ENCODE measurements at places on chromosomes 5 and 9.

- DNase-seq: peak; percentile 75
Observed at GRCh38 chr9:70117835-70118319, 74.2 kb downstream of the MAMDC2 start.

DNA sequence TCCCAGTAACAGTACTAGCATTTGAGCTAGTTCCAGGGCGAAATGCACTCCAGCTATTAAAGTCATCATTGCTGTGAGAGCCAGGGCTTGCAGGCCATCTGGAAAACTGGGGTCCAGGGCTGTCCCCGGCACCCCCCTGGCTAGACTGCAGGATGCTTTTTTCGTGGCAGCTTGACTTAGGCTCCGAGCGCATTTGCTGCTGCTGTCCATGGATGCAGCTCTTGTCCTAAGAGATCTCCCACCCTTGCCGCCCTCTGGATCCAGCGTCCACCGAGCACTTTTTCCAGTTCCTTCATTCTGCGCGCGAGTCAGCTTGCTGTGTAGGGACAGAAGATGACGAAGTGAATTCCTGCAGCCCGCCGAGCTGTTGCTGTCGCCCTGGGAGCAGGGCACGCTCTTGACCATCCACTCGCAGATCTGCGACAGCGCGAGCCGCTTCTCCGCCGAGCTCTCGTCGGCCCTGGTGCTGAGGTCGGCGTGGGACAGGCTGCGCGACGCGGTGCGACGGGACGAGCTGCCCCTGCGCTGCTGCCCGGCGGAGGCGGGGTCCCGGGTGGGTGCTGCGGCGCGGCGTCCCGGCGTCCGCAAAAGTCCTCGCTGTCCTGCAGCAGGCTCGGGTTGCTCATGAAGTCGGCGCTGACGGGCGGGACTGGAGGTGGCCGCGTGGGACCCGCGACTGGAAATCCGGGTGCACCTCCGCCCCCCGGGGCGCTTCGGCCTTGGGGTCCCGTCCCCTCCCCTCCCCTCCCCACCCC is 30.7 kb downstream of the OR2V1 start:
- no peak for DNase-seq

GRCh38 chr5:141484641-141485311 is at the start of gene PCDHGC4:
Gene PCDHGC4 (plus strand): TSS chr5:141485030. CDS start chr5:141485174, 144 bp downstream.
- DNase-seq: no peak

DNA sequence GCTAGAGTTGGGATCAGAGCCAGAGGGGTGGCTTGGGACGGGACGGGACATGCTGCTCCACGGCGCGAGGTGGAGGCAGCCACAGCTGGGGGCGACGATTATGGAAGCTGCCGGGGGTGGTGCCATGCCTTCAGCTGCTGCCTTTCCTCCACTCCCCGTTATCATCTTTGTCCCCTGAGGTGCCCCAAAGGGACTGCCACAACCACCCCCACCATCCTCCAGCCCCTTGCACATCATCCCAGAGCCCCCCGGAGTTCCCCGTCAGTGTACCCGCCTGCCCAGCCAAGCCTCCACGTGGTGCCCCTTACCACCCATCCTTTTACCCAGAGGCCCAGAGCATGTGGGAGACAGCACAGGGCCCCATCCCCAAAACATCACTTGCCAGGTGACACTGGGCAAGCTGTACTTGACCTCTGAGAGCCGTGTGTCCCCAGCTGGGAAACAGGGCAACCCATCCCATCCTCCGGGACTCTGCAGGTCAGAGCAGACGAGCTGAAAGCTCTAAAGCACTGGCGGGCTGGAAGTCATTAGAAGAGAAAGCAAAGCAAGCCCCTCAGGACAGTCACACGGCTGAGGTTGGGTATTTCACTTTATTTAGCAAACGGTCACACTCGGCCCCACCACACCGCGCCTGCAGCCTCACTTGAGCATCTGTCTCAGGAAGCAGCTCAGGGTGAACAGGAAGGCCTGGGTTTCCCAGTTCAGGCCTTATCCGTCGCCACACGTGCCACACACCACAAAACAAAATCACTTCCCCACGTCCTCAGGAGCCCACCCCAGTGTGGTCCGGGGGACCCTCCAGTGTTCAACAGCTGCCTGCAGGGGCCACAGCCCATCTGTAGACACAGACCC is 19.5 kb upstream of the MXD3 start:
- DNase-seq: no peak

GRCh38 chr5:138955013-138955660 is 80.0 kb upstream of the LRRTM2 start:
- DNase-seq: no peak

- no peak for DNase-seq
Observed at GRCh38 chr5:151028717-151029116, 8.3 kb downstream of the GPX3 start.

GRCh38 chr9:36389590-36389989 is 10.5 kb downstream of the RNF38 start:
- no peak for DNase-seq

DNA sequence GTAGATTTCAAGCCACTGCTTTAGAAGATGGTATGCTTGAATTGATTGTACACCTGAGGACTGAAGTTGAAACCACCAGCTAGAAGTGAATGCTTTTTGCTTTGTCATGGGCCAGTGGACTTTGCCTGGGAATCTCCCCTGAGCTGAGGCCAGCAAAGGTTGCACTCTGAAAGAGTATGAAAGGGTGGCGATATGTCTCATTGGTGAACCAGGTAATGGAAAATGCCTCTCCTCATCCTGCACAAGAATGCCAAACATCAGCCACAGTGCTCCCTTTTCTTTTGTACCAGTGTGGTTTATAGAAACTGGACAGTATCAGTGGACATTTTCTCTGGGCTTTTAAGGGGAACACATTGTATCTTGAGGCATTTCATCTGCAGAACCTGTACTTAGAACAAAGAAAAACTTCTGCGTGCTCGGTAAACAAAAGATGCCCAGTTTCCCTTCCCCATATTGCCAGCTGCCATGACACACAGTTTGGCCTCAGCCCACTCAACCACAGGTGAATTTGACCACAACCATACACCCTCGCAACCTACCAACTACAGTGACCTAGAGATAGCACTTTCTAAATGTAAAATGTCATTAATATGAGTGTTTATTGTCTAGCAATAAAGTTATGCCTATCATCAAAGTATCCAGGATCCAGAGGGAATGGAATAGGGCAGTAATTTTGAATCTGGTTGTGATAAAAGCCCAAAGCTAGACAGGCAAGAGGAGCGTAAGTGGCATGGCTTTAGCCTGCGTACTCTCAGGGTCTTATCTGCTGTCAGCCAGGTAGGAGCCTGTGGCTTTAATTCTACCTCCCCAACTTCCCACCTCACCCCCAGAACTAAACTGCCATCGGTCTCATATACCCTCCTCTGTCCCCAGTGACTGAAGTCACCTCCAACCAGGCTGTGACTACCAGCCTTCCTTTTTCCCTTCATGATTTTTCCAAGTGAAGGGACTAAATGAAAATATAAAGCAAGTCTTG is 79.5 kb upstream of the LHFPL2 start:
- DNase-seq: no peak

- no peak for DNase-seq
Observed at GRCh38 chr9:99226054-99226453, 4.0 kb downstream of the SEC61B start.

DNA sequence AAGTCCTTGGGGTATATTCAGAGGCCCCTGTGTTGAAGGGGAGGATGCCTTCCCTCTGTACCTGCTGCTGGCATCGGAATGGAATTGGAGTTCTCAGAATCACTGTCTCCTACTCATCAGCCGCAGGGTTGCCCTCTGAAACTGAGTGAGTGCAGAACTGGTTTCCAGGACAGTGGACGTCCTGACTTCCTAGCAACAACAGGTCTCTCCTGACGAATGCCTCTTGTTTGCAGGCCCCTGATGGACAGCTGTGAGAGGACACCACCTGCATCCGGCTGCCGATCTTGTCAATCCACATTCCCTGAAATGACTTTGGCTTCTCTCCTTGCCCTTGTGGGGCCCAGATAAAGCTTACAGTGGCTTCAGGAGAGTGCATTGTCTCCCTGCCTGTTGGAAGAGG is 274.5 kb downstream of the NSG2 start:
- DNase-seq: no peak

- no peak for DNase-seq
Observed at GRCh38 chr9:81312346-81312745, 377.0 kb downstream of the TLE1 start.

- DNase-seq: no peak
Observed at GRCh38 chr9:11257992-11258391, 645.2 kb upstream of the PTPRD start.

DNA sequence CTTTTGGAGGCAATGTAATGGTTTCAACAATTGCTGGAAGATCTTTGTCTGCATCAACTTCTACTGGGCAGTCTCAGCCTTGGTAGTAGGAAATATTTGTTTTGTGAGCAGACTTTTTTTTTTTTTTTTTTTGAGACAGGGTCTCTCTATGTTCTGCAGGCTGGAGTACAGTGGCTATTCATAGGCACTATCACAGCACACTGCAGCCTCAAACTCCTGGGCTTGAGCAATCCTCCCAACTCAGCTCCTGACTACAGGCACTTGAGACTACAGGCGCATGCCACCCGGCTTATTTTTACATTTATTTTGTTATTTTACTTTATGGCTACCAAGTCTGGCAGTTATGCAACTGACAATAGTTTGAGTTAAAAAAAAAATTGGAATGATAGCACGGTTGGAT is 187.3 kb downstream of the SNX18 start:
- DNase-seq: no peak

DNA sequence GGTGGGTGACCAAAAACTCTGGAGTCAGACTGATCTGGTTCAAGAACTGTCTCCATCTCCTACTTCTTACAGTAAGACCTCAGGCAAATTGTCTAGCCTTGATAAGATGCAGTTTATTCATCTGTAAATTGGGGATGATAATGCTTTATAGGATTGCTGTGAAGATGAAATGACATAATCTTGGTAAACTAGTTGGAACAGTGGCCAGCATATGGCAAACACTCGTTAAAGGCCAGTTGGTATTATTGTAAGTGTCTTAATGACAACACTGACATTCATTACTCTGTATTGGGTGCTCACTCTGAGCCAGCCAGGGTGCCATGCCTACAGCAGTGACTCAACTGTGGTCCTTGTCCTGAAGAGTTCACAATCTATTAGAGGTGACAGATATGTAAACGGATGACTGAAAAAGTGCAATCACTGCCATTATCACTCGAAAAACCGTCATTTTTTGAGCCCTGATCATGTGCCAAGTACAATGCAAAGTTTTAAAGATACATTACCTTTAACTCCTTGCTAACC is 84.9 kb upstream of the HSPA9 start:
- DNase-seq: no peak

DNA sequence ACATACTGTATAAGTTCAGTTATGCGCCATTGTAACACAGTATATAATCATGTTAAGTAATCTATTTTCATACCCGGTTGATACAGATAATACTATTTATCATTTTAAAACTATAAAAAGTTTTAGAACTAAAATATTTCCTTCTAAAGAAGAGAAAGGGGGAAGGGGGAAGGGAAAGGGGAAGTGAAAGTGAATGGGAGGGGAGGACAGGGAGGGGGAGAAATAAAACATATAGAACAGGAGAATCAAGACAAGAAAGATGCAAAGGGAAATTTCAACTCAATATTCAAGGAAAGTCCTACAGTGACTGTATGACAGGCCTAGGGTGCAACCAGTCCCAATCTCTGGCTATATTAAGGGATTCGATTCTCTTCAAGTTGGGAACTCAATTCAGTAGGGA is 1278.8 kb downstream of the MAT2B start:
- DNase-seq: no peak

GRCh38 chr9:136857581-136858412 is 5.7 kb downstream of the MAMDC4 start:
- DNase-seq: no peak

DNA sequence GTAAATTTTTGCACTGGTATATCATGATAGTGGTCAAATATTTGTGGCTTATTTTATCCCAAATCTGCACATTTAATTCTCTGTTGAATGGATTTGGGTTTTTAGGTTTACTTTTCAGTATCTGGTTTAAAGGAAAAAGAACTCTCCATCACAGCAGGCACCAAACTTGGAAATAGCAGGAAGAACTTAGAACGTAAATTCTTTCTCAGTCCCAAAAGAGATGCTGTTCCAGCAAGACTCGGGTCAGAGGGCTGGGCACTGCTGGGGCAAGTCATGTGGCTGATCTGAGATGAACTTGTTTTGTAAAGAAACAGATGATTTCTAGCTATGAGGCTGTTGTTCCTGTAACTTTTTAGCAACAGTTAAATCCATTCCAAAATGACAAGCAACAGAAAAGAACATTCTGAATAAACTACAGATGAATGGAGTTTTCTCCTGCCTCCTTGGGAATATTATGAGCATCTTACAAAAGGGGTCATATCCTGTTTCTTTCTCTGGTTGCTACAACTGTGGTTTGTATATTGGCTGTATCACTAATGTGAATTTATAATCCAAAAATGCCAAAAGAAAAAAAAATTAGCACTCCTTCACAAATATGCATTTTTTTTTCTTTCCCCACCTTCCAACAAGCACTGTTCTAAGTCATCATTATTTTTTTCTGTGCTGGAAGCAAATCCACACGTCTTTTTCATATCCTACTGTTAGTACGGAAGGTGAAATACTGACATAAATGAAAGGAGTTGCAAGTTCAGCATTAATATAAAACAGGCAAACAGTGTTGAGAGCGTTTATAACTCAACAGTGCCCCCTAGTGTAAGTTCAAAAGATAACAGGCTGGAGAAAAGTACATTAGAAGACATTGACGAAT is 31.1 kb downstream of the OR2K2 start:
- DNase-seq: peak; percentile 56

GRCh38 chr9:73845539-73845938 is 651.6 kb upstream of the RORB start:
- no peak for DNase-seq

DNA sequence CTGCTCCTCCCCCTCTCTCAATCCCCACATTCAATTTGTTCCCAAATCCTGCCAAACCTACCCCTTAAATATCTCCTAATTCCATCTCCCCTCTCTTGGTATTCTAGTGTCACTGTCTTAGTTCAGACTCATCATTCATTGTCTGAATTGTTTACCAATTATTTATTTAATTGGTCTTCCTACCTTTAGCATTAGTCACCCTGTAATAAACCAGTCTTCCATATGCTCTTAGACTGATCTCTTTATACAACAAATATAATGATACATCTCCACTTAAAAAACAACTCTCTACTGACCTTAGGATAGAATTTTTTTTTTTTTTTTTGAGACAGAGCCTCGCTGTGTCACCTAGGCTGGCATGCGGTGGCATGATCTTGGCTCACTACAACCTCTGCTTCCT is 51.4 kb downstream of the RFK start:
- DNase-seq: no peak

DNA sequence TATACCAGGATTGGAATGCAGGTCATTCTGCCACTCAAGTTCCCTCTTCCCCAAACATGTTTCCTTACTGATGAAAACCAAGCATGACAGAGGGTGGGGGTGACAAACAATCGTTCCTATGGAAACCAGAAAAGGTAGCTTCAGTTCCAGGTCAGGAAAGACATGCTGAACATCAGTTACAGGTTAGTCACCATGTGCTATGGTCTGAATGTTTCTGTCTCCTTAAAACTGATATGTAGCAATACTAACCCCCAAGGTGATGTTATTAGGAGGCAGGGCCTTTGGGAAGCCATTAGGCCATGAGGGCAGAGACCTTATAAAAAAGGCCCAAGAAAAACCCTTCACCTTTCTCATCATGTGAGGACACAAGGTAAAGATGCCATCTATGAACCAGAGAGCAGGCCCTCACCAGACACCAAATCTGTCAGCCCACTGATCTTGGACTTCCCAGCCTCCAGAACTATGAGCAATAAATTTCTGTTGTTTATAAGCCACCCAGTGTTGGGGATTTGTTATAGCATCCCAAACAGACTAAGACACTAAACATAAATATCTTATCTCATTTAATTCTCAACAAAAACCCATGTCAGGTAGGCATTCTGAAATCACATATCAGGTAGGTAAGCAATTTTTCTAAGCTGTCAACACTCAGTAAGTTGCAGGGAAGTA is 15.7 kb upstream of the SH3RF2 start:
- DNase-seq: no peak

GRCh38 chr9:113633782-113634595 is 170.5 kb downstream of the RGS3 start:
- DNase-seq: no peak
